Activated T-helper 17 cell treated with anti-CD3 and anti-CD28 coated beads, Interleukin-2, amount 50 U/mL, for 72 hours (primary cell): ENCODE measurements at places on chromosomes 1 and 21. TPM values are rescaled to one million over a fixed set of nuclear protein-coding genes. Genes with fewer than 3 reads are reported as not detected.

EFNA3 gene
- total RNA-seq, result 10.8 TPM

KCNJ6 gene
- not detected for total RNA-seq

SRGAP2C gene
- 18.7 TPM for total RNA-seq

ERG gene
- total RNA-seq, result not detected

SLFNL1 gene
- total RNA-seq, result 0.32 TPM

AKNAD1 gene
- not detected for total RNA-seq

ADAMTS5 gene
- total RNA-seq, result not detected

L1TD1 gene
- total RNA-seq, result not detected

ASPM gene
- total RNA-seq, result 61.5 TPM

DHRS3 gene
- total RNA-seq, result 15.9 TPM

SPRR5 gene
- not detected for total RNA-seq

F13B gene
- not detected for total RNA-seq

TMEM52 gene
- total RNA-seq, result 1.8 TPM

CFHR1 gene
- total RNA-seq, result 0.24 TPM

DNAJC16 gene
- total RNA-seq, result 10.0 TPM

ITPKB gene
- 30.1 TPM for total RNA-seq

SAMD13 gene
- not detected for total RNA-seq
